ENCODE measurements at places on chromosomes 5 and 9.

DNA sequence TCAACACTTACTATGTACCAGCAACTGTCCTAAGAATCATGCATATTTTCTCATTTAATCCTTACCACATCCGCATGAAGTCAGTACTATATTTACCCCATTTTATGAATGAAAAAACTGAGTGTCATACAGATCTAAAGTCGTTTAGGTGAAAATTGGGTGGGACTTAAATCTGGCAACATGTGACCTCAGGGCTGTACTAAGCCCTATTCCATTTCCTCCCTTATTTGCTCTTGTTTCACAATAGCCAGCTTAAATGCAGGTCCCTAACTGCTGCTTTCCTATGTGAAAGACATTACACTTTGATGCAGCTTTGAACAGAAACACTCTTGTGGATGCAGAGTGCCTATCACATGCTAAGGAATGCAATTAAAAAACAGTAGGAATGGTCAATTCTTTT, 2.5 kb upstream of the RAB14 start:
- DNase-seq = no peak

DNA sequence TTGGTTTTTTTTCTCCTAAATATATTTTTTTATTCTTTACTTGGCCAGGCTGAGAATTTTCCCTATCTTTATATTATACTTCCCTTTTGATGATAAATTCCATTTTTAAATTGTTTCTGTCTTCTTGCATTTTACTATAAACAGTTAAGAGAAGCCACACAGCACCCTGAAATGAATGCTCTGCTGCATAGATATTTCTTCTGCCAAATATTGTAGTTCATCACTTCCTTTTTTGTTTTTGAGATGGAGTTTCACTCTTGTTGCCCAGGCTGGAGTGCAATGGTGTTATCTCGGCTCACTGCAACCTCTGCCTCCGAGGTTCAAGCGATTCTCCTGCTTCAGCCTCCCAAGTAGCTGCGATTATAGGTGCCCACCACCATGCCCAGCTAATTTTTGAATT, 8.5 kb upstream of the INIP start:
- no peak for DNase-seq

DNA sequence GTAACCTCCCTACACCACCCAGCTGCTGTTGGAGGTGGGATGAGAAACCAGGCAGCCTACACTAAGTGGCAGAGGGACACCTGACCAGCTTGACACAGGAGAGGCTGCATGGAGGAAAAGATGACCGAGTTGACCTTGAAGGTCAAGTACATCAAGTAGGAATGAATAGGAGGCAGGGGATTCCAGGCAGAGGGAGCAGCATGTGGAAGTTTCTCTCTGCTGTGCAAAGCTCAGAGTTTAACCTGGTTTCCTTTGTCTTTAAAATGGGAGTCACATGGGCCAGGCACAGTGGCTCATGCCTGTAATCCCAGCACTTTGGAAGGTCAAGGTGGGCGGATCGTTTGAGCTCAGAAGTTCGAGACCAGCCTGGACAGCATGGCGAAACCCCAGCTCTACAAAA, 32.6 kb downstream of the SPRY4 start:
- DNase-seq = no peak

- no peak for DNase-seq
These were observed 310.1 kb downstream of the ZNF608 start for GRCh38 chr5:124436294-124436693.

DNA sequence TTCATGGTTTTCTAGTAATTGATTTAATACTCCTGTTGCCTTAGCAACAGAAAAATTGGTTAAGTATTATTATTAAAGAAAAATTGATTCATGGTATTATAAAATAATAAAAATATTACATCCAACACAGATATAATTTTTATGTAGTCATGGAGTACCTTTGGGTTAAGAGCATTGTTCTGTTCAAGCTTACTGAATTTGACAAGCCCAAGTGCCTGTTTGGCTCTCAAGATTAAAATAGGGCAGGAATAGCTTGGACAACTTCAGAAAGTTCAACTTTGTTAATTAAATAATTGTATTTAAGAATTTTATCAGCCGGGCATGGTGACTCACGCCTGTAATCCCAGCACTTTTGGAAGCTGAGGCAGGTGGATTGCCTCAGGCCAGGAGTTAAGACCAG, 82.0 kb downstream of the NIPBL start:
- no peak for DNase-seq

DNA sequence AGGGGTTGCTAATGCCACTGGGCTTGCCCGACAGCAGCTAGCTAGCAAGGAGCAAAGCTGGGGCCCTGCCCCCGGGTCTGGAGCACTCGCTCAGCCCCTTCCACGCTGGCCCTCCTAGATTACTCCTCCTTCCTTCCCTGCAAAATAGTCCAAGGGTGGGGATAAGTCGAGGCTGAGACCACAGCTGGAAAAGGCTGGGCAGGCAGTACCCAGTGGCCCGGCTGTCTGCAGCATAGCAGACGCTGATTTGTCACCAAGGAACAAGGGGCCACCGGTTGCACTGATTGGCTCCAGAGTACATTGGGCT, 73.9 kb downstream of the ADAMTS2 start:
- no peak for DNase-seq

GRCh38 chr9:20906326-20906725, 125.1 kb downstream of the HACD4 start:
- no peak for DNase-seq

GRCh38 chr9:88949961-88950340, 41.3 kb upstream of the S1PR3 start:
- no peak for DNase-seq

DNA sequence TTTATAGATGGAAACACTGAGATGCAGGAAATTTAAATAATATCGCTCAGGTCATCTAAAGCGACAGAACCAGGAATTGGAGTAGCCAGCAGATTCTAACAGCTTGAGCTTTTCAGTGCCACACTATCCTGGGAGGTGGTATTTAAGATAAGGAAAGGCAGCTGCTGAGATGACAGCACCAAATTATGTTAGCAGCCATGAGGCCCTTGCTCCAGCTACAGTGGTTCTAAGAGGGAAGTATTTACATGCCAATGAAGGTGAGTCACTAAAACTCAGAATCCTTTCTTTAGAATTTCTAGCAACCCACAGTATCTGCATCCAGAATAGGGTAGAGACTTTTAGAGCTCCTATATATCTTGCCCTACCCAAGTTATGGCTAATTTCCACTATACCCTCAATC, 127.0 kb upstream of the VLDLR start:
- DNase-seq = no peak

DNA sequence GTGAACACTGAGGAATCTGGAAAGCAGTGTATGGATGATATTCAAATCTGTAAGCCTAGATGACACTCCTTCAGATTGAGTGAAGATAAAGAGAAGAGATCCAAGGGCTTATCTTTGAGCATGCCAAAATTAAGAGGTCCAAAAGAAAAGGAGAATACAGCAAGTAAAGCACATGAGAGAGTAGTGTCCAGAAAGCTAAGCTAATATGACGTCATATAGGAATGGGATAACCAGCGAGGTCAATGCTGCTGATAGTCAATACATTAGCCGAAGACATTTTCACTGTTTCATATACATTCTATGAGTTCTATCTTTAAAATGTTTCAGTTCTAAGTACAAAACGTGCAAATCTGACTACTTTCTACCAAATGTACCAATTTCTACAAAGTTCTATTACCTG, 975.8 kb downstream of the TLE4 start:
- no peak for DNase-seq

GRCh38 chr9:116504893-116505480, 182.1 kb upstream of the TRIM32 start:
- no peak for DNase-seq

All from activated gamma-delta T cell (primary cell).